ENCODE measurements at places on chromosomes 4 and X.

DNA sequence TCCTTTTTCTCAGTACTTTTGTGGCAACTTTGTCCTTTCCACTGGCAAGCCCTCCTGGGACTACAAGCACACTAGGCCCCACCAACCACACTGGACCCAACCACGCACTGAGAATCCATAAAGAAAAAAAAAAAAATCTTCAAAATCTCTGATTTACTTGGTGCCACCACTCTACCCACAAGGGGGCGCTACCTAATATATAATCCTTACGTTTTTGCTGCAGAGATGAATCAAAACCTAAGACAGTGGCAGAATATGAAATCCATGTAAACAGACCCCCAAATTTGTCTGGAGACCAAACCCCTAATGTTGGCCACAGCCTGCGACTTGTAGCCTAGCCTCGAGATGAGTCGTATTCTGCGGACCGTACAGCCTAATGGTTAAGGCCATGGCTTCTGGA, 63.5 kb upstream of the ARHGAP36 start:
- DNase-seq = no peak

GRCh38 chrX:119757979-119758730, at the start of gene SOWAHD:
Gene SOWAHD (plus strand): TSS chrX:119758588. CDS start chrX:119758668, 80 bp downstream.
- DNase-seq = no peak

DNA sequence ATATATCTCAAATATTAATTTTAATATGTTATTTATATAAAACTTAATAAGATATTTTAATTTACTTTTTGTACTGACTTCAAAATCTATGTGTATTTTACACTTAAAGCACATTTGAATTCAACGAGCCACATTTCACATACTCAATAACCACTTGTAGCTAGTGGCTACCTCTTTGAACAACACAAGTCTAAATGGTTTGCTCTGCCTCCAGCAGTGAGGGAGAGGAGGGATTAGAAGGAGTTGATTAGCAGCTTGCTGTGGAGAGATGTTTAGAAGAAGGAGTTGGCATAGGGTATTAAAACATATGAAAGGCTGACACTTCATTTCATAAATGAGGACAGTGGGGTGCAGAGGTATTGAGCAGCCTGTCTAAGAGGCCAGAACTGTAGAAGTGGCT, 124.0 kb downstream of the ARHGAP24 start:
- DNase-seq = no peak

- DNase-seq = no peak
Measured at GRCh38 chr4:138630666-138631065, 384.9 kb upstream of the NOCT start.

DNA sequence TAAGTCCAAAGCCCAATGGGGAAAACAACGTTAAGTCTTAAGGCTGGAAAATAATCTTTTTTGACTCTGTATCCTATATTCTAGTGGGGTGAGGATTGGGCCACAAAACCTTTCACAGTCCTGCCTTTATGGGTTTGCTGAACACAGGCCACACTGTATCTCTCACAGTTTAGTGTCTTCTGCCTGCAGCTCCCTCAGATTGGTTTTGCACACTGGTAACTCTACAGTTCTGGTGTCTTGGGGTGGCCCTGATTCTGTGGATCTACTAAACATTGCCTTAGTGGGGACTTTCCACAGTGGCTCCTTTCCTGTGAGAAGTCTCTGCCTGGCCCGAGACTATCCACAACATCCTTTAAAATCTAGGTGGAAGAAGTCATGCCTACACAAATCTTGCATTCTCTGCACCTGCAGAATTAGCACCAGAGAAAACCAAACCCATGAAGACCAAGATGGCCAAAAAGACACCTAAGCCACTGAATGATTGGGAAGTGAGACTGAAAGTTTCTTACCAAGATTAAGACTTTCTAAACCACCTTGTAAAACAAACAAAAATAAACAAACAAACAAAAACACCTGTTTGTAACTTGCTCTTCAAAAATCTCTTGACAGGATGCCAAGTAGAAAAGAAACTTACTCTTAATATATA, 150.4 kb upstream of the PCDH10 start:
- no peak for DNase-seq

GRCh38 chrX:133541021-133541420, 125.7 kb upstream of the GPC4 start:
- DNase-seq = no peak

GRCh38 chr4:26478330-26478729, 12.0 kb downstream of the CCKAR start:
- DNase-seq = no peak

DNA sequence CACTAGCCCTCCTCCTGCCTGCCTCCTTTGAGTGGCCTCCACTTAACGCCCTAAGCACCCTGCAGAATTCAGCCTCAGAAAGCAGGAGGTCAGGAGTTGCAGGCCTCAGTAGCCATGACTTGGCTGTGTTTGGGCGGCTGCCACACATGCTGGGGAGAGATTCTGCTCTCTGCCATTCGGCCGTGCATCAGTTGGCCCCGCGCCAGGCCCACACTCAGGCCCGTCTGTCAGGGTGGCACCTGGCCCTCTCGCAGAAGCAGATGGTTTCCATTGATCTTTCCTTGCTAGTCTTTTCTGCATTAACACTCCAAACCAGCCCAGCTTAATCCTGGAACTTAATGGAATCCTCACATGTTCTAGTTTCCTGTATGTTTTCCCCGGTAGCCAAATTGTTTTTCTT, 30.7 kb upstream of the ATP6AP2 start:
- no peak for DNase-seq

GRCh38 chr4:21177092-21177491, 476.8 kb downstream of the PACRGL start:
- no peak for DNase-seq

GRCh38 chr4:101367201-101367600, 19.9 kb upstream of the PPP3CA start:
- peak; percentile 90 for DNase-seq

GRCh38 chr4:74004668-74005067, 6.2 kb upstream of the CXCL5 start:
- no peak for DNase-seq

- peak; percentile 10 for DNase-seq
Measured at GRCh38 chr4:79913581-79913980, 159.4 kb downstream of the ANTXR2 start.

GRCh38 chrX:45873781-45874180, 671.4 kb downstream of the ZNF674 start:
- no peak for DNase-seq

DNA sequence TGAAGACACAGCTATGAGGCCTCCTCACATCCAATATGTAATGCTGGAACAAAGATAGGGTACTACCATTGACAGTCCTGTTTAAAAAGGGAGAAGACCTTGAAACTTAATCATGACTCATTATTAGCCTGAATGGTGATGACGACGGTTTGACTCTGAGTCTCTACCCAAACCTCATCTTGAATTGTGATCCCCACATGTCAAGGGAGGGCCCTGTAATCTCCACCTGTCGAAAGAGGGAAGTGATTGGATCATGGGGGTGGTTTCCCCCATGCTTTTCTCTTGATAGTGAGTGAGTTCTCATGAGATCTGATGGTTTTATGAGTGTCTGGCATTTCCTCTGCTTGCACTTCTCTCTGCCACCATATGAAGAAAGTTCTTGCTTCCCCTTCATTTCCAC, 395.3 kb upstream of the CPEB2 start:
- DNase-seq = no peak

GRCh38 chr4:20825505-20825904, 125.2 kb downstream of the PACRGL start:
- DNase-seq = no peak

- DNase-seq = no peak
Measured at GRCh38 chr4:112518675-112519074, 2.7 kb upstream of the NEUROG2 start.

DNA sequence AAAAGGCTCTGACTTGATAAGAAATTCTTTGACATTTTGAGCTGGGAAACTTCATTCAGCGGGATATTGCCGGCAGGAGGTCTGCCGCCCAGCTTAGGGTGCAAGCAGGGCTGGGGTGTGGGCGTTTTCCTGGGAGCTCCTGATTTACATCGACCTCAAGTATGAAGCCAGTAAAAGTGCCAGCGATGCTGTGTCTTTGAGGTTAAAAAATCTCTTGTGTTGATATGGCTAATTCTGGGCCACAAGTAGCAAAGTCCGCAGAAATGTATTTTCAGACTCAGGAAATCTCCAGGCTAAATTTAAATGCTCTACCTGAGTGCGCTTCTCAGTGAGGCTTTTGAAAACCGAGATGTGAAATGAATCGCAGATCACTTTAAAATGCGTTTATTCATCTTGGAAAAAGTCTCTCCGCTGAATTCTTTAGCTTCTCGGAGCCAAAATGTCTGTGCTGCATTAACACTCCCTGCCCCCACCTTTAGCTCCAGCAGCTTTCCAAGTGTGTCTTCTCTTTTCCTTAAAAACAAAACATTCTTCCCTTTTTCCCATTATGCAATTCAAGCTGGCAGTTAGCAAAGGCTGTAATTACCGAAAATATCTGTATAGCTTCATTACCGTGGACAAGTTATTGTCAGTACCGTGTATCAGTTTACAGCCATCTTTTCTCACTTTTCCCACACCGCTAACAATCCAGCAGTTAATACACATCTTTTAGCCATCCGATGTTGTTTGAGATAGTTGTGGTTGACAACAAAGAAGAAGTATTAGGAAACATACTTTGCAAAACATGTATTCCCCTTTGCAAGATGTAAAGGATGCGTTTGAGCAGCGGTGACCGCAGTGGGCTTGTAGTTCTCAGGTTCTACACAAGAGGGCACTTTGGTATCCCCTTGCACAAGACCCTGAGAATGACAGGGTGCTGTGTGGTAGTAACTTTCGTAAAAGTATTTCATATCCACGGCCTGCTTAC, 136.0 kb upstream of the STX18 start:
- no peak for DNase-seq

- DNase-seq = no peak
Measured at GRCh38 chr4:75729836-75730235, 5.5 kb downstream of the USO1 start.

GRCh38 chrX:1215123-1215823, 2.8 kb upstream of the CRLF2 start:
- no peak for DNase-seq

DNA sequence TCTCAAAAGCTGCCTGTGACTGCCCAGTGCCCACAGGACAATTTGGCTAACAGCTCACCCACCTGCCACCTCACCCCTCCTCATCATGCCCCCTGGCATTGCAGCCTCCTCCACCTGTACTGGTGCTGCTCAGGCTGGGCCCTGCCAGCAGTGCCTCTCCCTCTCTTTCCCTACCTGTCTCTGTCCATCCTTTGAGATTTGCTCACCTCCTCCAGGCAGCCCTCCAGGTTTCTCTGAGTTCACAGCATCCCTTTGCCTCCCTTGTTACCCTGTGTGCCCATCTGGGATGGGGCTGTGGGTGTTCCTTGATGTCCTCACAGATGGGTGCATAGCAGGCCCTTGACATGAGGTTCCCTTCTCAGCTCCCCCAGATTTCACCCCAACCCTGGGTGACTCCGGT, 224.9 kb downstream of the AFAP1 start:
- no peak for DNase-seq

DNA sequence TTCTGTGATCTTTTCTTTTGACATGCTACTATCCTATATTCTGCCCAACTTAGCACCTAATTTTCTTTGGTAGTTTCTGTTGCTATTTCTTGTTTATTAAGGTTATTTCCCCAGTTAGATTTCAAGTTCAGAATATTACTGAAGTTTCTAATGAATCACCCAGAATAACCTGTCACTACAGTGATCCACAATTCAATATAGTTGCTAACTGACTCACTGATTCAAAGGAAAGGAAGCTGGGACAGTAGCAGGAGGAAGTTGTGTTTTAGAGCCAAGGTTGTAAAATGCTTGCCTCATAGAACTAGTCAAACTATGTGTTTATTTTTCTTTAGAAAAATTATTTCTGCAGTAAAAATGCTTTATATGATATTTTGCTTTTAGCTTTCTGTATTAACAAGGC, 37.4 kb downstream of the PAK3 start:
- DNase-seq = no peak

DNA sequence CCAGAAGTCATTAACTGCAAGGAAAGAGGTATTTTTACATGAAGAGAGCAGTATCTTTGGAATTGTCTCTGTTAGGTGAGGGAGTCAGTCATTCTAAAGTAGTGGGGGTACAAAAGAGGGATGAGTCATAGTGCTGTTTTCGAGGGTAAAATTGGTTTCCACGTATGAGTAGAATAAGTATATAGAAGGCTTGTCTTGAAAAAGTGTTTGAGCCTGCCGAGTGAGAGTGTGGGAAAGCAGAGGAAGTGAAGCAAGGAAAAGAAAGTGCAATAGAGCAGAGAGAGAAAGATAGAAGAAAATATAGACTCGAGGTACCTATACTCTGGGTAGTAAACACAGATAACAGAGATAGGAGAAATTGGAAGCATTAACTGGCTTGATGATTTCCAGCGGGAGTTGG, 696.4 kb downstream of the DMD start:
- no peak for DNase-seq

DNA sequence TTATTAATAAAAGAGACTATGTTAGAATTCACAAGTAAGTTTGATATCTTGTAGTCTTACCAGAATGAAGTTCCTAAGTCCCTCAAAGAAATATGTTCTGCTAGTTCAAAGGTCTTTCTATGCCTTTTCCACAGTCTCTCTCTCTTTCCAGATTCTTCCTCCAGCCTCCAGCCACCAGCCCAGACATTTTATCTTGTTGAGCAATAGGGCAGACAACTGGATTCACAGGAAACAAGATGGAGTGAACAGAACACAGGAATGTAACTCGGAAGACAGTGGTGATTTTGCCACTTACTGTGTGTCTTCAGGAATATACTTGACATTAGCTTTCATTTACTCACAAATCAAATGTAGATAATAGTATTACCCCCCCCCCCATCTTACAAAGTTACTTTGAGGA, 17.1 kb upstream of the CPEB2 start:
- no peak for DNase-seq

GRCh38 chr4:76950052-76950955, 752 bp downstream of the SEPTIN11 start:
- peak; percentile 30 for DNase-seq

- no peak for DNase-seq
Measured at GRCh38 chrX:1336948-1337779, 579 bp downstream of the IL3RA start.

DNA sequence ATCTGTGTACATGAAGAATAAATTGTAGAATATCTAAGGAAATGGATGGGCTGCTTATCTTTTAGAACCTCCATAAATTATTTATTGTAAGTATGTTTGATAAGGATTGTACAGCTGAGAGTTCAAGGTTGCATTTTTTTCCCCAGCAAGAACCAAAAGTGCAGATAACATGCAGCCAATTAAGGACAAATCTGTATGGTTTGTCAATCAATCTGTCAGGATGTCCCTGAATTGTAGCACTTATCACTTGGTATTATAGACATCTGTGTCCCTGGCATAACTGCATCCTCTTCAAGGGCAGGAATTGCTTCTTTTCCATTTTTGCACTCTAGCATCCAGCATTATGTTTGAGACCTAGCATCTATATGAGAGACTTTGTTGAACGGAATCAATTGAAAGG, 95.4 kb upstream of the IGFBP7 start:
- no peak for DNase-seq

GRCh38 chr4:2930758-2931511, 32.3 kb downstream of the NOP14 start:
- no peak for DNase-seq

- no peak for DNase-seq
Measured at GRCh38 chr4:11426731-11427120, 2.0 kb downstream of the HS3ST1 start.

GRCh38 chr4:158767451-158767850, 1.4 kb upstream of the FNIP2 start:
- no peak for DNase-seq

- DNase-seq = peak; percentile 79
Measured at GRCh38 chr4:80017125-80017854, 55.7 kb downstream of the ANTXR2 start.

GRCh38 chr4:74474345-74475090, 29.6 kb downstream of the AREG start:
- DNase-seq = no peak

Measured in kidney glomerular epithelial cell (primary cell).